ENCODE measurements at places on chromosomes 2 and 18. TPM values are rescaled to one million over a fixed set of nuclear protein-coding genes. Genes with fewer than 3 reads are reported as not detected.

The NEB gene
- 3.3 TPM for total RNA-seq

The UPP2 gene
- not detected for total RNA-seq

The TPGS2 gene
- 114 TPM for total RNA-seq

The CABYR gene
- 1.4 TPM for total RNA-seq

The REG1B gene
- not detected for total RNA-seq

The STRN gene
- 27.0 TPM for total RNA-seq

The DNAJC5G gene
- total RNA-seq = not detected

The PLGLB2 gene
- 1.5 TPM for total RNA-seq

The TSPYL6 gene
- not detected for total RNA-seq

The PLCD4 gene
- total RNA-seq = 1.0 TPM

The TLX2 gene
- not detected for total RNA-seq

The CPO gene
- not detected for total RNA-seq
